Naive B cell (primary cell): ENCODE measurements at places on chromosomes 11 and 22. TPM values are rescaled to one million over a fixed set of nuclear protein-coding genes. Genes with fewer than 3 reads are reported as not detected.
A peak's percentile ranks its signal among the peaks of the same experiment; 100 is the strongest.

GRCh38 chr22:30313527-30314363 lies 13.0 kb downstream of the TBC1D10A start:
- DNase-seq, result no peak

The SCGB1C1 gene
- 1.9 TPM for polyA plus RNA-seq

DNA sequence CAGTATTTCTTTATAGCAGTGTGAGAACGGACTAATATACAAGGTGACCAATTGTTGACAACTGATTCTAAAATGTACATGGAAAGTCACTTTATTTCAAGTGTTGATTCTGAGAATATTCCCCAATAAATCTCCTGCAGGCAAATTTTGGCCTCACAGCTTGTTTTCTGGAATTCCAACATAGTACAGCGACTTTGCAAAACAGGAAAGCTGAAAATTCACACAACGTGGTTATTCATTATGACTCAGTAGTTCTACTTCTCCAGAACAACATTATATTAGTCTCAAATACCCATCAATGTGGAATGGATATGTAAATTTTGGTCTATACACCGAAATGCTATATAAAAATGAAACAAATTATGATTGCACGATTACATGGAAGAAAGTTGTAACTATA lies 22.5 kb upstream of the OR5AN1 start:
- DNase-seq, result no peak

DNA sequence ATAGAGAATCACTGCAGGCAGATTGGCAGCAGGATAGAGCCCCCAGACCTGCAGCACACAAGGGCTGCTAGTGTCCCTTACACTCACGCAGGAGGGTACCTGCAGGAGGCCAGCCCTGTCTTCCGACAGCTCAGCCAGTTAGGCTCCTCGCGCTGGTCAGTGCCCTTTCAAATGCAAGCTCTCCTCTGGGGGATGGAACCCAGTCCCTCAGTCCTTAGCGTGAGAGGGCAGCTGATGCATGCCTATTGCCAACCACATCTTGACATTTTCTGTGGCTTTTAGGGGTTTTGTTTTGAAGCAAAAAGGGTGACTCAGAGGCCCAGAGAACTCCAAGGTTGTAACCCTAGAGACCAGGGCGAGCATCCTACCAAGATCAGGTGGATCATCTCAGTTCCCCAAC lies 40.0 kb downstream of the WNT11 start:
- DNase-seq, result no peak

DNA sequence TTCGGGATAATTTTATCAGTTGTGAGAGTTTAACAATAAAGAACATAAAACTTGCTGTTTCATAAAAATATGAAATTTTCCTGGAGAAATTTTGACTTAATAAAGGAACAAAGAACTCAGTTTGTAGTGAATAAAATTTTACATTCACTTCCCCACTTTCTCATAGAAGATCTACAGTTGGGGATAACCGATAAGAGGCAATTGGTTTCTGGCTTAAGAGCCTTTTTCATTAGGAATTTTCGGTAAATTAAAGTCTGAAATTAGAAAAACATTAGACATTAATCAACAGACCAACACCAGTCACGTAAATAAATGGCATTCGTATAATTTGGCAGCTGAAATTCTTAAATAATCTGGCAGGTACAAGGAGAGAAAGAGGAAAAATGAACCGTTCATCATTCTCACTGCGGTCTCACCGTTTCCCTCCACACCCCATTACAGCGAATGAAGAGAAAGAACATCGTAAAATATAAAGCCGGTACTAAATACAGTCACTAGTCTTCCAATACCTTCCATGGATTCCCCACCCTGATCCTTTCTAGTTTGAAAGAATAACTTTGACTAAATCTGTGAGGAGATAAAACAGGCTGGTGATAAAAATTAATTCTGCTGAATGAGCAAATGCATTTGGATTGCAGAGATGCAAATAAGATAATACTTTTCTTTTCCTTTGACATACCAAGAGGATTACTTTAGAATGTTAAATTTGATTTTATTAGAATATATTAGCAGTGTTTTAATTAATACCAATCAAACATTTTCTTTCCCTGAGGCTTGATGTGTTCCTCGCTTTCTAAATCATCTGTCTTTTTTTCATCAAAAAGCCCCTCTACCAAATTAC lies 19.5 kb downstream of the BLID start:
- DNase-seq, result no peak

- DNase-seq, result no peak
Observed at GRCh38 chr22:24775769-24776492, 1.4 kb upstream of the PIWIL3 start.

The ZP1 gene
- not detected for polyA plus RNA-seq

The CABP7 gene
- polyA plus RNA-seq, result 0.11 TPM

GRCh38 chr11:64000026-64000739 lies 13.9 kb downstream of the OTUB1 start:
- peak; percentile 72 for DNase-seq

- no peak for DNase-seq
Observed at GRCh38 chr22:33831207-33831606, 89.1 kb downstream of the LARGE1 start.

DNA sequence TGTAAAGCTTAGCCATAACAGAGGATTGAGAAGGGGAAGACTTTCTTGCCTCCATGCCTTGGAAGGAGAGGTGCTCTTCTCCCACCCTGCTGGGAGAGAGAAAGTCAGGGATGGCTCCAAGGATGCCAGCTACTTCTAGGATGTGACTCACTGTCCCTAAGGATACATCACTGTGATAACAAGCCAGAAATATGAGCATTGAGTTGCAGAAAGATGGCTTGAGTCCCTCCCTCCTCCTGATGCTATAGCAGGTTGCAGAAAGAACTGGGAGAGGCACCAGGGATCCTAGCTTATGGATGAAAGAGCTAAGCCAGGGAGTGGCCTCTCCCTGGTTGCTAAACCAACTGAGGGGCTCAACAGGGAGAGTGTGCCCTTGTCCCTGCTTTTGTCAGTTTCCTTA lies 27.8 kb upstream of the FJX1 start:
- DNase-seq, result no peak

The CD3G gene
- 0.70 TPM for polyA plus RNA-seq

- no peak for DNase-seq
Observed at GRCh38 chr11:5083602-5084001, 14.2 kb downstream of the OR52E1 start.

DNA sequence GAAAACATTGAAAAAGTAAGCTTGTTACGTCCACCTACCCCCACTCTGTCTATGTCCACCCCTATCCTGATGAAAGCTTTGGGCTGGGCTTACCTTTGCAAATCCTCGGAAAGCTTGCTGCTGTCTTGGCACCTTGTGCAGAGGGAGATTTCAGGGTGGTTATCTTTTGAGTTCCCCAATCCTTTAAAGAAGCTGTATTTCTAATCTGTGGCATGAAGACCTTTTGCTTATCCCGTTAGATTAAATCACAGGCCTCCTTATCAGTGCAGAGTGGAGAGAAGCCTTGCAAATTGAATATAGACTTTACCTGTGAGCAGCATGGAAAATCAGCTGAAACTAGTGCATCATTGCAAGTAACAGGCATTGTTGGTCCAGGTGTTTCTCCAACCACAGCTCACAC lies 580.6 kb upstream of the ANO5 start:
- DNase-seq, result no peak

GRCh38 chr11:68081691-68082090 lies 39.5 kb downstream of the CHKA start:
- DNase-seq, result no peak

DNA sequence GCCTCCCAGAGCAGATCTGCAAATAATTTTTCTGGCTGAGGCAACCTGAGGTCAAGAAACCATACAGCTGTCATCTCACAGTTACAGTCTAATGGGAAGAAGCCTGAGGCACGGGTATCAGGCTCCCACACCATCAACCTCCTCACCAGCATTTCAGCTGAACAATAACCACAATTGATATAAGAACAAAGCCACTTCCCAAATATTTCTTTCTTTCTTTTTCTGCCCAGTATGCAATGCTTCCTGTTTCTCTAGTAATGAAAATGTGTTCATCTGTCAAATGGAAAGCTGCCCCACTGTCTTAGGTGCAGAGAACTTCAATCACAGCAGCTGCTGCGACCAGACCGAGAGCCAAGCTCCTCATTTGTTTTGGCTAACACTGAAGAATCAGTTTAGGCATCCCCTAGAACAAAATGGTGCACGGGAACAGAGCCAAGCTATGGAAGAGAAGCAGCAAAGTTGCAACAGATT lies 108.4 kb downstream of the BLID start:
- no peak for DNase-seq

The TEX54 gene
- polyA plus RNA-seq, result not detected

DNA sequence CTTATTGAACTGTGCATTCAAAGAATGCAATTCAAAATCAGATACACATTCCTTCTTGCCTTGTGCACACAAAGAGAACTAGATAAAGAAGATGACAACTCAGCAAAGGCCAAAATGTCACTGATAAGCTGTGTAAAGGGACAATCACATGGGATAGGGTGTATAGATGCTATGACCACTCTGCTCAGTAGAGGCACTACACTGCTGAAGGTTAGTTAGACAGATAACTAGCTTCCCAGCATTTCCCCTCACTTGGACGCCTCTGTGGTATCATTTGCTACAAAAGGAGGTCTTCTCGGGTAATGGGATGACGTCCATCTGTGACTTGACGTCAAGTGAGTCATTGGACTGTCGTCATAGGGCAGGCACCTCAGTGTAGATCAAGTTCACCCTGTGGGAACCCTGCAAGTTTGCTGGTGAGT lies 424.9 kb upstream of the CCDC90B start:
- DNase-seq, result no peak

The GAB4 gene
- not detected for polyA plus RNA-seq

- DNase-seq, result no peak
Observed at GRCh38 chr11:69309631-69310280, 15.8 kb downstream of the MYEOV start.

DNA sequence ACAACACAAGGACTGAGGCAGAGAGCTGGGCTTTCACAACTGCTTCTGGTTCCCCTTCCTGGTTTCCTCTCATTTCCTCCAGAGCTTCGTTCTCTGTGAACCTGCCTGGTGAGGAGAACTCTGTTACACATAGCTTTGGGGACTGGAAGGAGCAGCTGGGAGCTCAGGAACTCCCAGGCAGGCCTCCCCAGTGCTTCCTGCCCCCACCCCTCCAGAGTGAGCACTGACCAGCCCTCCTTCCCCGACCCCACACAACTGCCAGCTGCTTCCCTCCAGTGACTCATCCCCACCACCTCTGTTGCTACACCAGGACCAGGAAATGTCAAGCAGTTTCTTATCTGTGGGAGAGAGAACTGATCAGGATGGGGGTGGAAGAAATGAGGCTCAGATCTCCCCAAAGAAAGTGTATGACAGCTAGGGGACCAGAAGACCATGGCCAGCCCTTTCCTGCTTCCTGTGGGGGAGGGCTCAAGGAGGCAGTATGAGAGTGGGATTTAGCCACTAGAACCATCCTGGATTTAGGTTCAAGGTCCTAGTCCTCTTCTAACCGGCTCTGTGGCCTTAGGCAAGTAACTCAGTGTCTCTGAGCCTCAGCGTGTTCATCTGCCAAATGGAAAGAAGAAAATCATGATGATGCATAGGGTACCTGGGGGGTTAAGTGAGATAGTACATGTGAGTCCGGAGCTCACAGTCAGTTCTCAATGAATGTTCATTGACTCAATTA lies 4.5 kb upstream of the TP53I11 start:
- no peak for DNase-seq

DNA sequence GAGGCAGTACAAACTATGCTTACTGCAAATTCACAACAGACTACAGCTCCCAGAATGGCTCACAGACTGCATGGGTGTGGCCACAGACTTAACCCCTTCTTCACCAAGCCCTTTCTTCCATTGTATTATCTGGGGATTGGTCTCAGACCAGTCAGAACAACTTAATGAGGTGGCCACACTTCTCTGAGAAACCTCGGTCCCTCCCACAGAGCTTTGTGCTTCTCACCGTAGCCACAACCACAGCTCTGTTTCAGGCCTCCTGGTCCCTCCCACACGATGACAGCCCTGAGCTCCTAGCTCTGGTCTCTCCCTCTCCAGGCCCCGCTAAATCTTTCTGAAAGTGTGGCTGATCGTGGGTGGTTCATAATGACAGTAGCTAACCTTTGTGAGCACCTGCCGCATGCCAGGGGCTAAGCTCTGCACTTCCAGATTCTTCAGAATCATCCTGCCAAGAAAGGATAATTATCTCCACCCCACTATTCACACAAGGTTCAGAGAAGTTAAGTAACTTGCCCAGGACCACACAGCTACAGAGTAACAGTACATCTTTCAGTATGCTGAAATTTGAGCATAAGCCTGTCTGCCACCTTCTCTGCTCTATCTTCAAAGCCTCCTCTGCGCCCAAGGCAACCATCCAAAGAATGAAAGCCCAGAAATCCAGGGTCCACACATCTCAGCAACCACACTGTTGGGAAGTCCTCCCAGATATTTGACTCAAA lies 5.4 kb downstream of the PDE2A start:
- no peak for DNase-seq

DNA sequence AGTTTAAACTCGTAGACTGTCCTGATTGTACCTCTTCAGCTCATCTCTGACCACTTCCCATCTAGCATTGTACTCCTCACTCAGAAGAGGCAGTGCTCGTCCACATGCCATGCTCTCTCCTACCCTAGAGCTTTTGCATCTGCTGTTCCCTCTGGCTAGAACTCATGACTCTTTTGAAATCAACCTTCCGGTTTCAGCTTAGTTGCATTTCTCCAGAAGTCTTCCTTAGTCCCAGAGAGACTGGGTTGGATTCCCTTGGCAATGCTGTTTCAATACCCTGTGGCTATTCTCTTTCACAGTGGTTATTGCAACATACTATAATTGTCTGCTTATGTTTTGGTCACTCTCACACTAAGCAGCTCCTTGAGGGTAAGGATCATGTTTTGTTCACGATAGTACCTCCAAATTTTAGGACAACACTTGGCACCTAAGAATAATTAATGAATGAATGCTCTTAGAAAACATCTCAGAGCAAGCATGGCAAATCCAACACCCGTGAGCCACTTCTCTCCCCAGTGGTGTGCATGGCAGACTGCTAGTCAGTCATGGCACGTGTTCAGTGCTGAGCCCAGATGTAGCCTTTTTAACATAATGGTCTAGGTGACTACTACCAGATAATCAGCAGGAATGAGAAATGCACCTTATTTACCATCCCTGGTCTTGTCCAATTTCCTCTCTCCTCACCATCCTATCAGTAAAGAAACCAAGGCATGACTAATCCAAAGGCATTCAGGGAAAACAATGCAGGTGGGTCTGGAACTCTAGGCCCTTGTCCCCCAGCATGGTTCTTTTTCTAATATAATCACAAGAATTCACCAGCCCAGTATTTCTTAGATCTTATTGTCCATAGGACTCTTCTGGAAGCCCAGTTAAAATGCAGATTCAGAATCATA lies 14.5 kb downstream of the SEPTIN3 start:
- DNase-seq, result no peak

The PSMA1 gene
- 346 TPM for polyA plus RNA-seq
